ENCODE measurements at places on chromosomes 1 and 21.

- no peak for DNase-seq
These were observed 346.6 kb downstream of the ZNF326 start for GRCh38 chr1:90341516-90341915.

DNA sequence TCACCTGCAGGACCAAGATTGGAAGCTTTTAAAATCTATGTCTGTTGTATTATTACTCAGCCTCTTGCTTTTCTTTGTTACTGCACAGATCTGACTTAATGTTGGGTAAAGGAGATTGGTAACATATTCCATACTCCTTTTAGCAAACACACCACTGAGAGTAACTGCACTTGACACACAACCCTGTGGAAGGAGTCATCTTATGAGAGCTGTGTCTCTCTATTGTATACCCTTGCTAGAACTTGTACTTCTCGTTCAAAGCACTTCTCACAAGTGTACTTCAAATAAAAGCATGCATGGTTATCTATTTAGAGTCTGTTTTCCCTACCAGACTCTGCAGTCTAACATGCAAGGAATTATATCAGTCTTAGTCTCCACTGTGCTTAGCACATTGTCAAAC, 813.4 kb downstream of the ADGRL2 start:
- no peak for DNase-seq

DNA sequence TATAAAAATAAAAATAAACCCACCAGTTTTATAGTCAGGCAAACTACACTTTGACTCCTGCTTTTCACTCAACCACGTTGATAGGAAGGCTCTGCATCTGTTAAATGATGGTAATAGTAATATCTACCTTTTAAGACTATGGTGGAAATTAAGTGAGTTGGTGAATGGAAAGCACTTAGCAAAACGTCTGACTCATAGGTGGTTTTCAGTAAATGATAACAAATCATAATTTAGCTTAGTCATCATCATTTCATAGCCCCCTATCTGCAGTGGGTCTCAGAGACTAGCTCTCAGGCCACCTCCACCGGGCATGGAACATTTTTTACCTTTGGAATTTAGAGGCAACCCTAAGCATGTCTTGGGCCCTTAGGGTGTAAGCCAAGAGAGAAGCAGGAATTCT, 160.0 kb downstream of the PDE4B start:
- no peak for DNase-seq

DNA sequence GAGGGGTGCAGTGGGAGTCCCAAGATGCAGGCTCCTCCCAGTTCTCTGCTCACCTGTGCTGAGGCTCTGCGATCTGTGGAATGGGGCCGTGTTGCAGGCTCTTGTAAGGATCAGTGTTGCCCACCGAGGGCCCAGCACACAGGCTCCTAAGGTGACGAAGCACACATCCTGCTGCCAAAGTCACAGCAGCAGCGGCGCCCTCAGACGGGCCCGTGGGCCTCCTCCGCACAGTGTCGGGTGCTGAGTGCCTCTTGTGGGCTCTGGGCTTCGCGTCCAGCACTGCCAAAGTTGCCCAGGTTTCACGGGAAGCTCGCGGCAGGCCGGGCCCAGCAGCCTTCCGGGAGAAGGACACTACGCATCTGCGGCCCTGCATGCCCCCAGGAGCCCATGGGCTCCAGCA, 72.1 kb upstream of the ABCG1 start:
- no peak for DNase-seq

DNA sequence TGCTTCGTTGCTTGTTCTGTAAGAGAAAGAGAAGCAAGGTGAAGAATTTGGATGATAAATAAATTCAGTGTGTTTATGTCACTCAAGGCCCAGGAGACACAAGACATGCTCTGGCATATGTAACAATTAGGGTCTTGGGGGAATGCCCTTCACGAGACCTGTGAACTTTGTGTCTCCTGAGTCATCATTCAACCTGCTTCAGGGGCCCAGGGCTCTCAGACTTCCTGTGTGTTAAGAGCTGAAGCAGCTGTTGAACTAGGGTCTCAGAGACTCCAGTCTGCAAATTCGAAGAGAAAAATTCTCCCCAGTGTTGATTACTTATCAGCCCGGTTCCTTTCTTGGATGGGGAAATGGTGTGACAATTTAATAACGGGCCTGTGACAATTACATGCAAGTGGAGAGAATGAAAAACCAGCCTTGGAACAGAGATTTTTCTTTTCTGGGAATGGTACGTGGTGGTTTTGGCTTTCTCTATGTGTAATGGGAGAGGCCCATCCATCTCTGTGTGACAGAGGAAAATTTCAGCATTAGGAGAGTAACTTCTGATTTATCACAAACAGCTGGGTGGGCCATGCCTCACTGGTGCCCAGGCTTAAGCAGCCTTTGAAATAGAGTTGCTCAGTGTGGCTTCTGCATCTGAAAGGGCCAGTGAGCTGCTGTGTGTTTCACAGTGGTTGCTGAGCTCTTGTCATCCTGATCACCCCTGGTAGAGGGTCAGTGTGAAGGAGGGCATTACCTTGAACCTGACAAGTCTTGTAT, 22.4 kb downstream of the HUNK start:
- DNase-seq = no peak

- DNase-seq = no peak
These were observed 20.5 kb upstream of the SMYD3 start for GRCh38 chr1:246527402-246528088.

DNA sequence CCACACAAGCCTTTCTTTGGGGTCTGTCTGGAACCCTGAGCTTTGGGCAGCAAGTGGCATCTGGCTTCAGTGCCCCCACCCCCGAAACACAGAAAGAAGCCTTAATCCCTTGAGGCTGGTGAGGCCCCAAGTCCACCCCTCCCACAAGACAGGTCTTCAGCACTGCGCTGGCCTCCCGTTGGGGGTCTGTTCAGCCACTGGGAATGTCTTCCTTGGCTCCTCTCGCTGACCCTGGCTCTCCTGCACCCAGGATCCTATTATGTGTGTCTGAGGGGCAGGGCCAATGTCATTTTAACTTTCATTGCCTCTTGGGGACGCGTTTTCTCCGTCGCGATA, 26.9 kb downstream of the ATP8B2 start:
- peak; percentile 26 for DNase-seq

- no peak for DNase-seq
These were observed 13.6 kb downstream of the PLEKHA6 start for GRCh38 chr1:204345941-204346645.

GRCh38 chr1:201475130-201475529, 6.1 kb upstream of the PHLDA3 start:
- no peak for DNase-seq

- DNase-seq = no peak
These were observed 20.0 kb downstream of the CITED4 start for GRCh38 chr1:40842207-40842606.

GRCh38 chr1:230864441-230864840, 3.9 kb downstream of the C1orf198 start:
- DNase-seq = no peak

DNA sequence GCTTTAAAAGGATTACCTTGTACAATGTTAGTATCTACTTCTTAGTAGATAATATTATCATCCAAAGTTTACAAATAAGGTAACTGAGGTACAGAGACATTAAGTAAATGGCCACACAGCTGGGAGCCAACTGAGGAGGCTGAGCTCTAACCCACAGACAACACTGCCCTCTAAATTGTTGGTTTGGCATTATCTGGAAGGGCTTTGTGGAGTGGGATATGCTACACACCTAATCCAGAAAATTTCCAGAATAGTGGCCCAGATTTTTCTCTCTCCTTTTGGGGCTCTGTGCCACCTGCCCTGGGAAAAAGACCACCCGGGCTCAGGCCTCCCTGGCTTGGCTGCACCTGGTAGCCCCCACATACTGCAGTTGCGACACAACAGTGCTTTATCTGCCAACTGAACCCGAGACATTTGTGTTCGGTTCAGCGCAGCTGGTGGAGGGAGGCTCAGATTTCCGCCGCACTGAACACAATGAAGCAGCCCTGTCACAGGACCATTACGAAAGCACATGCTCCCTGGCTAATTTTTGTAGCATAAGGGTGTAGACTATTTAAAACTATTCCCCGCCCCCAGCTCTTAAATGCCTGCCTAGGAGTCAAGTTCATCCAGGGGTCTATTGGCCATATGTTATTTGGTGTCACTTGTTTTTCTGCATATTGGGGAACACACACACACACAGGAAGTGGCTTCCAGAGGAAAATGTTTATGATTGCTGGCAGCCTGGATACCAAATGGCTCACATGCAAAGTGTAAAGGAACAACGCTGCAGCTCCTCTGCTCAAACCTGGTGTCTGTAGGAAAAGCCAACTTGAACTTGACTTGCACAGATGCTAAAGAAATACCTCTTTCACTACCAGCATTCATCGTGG, 92.3 kb upstream of the ESRRG start:
- peak; percentile 60 for DNase-seq

DNA sequence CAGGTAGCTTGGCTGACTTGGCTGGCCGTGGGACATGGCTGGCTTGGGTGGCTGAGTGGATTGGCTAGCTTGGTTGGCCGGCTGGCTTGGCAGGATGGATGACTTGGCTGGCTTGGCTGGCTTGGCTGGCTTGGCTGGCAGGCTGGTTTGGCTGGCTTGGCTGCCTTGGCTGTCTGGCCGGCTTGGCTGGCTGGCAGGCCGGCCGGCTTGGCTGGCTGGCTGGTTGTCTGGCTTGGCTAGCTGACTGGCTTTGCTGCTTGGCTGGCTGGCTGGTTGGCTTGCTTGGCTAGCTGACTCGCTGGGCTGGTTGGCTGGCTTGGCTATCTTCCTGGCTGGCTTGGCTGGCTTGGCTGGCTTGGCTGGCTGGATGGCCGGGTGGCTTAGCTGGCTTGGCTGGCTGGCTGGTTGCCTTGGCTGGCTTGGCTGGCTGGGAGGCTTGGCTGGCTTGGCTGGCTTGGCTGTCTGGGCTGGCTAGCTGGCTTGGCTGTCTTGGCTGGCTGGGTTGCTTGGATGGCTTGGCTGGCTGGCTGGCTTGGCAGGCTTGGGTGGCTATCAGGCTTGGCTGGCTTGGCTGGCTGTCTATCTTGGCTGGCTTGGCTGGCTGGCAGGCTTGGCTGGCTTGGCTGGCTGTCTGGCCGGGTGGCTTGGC, 129.7 kb upstream of the FAM72C start:
- peak; percentile 18 for DNase-seq

DNA sequence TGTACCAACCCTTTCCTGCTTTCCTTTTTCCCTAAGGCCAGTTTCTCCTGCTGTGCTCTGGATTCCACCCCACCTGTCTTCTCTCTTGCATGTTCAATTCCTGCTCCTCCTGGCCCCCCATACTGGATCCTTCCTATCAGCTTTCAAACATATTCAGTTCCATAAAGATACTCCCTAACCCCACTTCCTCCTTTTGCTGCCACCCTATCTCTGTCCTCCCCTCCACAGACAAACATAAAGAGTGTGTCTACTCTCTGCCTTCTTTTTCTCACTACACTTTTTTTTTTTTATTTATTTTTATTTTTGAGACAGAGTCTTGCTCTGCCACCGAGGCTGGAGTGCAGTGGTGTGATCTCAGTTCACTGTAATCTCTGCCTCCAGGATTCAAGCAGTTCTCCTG, 16.9 kb upstream of the RPF1 start:
- DNase-seq = no peak

- no peak for DNase-seq
These were observed 24.2 kb upstream of the FAM20B start for GRCh38 chr1:179001451-179001850.

GRCh38 chr21:33362044-33362555, 37.3 kb downstream of the IFNAR1 start:
- DNase-seq = no peak

Measured in glutamatergic neuron (in vitro differentiated cells).